Cortex of kidney (tissue), 1 donor: ENCODE measurements at places on chromosomes 5 and 9.

DNA sequence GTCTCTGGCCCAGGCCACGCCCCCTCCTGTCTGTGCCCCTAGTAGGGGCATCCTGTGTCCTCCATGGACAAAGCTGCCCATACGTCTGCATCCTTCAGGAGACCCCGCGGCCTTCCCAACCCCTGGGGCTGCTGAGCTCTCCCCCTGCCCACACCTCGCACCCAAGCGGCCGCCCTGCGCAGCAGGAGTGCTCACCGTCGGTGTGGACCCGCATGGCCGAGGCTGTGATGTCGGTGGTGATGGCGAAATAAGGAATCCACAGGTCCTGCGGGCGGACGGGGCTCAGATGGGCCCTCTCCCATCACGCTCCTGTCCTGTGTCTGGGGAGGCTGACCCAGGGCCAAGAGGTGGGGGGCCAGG, 4.8 kb upstream of the NSMF start:
- no peak for DNase-seq

DNA sequence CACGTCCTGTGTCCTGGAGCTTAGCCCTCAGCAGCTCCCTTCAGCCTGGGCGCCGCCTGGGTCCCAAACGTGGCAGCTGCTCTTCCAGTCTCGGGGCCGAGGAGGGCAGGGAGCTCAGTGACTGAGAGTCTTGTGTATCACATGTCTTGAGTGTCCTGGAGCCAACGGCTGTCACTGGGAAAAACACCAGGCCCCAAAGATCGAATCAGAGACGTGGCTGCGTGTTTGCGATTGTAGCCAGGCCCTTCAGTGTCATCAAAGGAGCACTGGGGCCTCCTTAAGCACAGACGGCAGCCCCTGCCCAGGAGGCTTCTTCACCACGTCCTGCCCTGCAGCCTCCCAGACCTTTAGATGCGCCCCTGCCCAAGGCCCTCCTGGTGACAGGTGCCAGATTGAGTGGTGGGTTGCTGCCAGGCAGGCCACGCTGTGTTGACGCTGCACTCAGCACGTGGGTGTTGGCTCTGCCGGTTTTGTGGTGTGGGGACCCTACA, 5.7 kb upstream of the EXOC3 start:
- DNase-seq, result no peak

DNA sequence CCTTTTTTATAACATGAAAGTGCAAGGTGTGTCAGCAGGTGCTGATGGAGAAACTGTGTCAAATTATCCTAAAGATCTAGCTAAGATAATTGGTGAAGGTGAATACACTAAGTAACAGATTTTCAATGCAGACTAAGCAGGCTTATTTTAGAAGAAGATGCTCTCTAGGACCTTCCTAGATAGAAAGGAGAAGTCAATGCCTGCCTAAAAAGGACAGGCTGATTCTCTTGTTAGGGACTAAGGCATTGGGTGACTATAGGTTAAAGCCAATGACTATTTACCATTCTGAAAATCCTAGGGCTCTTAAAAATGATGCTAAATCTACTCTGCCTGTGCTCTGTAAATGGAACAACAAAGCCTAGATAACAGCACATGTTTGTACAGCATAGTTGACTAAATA, 1682.4 kb downstream of the MAT2B start:
- no peak for DNase-seq

DNA sequence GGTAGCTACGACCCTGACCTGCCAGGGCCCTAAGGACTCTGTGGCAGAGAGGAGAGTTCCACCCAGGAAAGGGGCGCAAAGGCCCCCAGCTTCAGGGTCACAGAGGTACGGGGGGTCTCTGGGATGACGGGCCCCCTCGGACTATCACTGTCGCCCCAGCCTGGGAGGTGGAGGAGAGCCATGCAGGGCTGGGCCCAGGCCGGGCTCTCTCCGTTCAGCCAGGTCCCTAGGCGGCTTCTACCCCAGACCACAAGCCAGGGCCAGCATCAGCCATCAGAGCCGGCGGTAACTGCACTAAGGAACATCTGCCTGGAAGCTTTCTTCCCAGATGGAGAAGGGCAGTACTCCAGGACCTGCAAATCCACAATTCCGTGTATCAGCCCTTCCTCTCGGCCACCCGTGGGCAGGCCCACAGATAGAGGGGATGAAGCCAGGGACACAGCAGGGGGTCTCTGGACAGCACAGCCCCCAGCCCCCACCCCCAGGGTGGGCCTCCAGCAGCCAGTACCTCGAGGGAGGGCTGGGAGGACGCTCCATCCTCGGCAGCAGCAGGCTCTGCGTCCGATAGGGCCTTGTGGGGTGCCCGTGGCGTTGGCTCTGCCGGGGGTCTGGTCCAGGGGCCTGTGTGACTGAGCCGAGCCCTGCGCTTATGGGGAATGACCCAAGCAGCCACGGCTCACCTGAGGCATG, 38.4 kb downstream of the NACC2 start:
- DNase-seq, result no peak

- no peak for DNase-seq
Measured at GRCh38 chr5:43711496-43711895, 108.5 kb downstream of the NNT start.

DNA sequence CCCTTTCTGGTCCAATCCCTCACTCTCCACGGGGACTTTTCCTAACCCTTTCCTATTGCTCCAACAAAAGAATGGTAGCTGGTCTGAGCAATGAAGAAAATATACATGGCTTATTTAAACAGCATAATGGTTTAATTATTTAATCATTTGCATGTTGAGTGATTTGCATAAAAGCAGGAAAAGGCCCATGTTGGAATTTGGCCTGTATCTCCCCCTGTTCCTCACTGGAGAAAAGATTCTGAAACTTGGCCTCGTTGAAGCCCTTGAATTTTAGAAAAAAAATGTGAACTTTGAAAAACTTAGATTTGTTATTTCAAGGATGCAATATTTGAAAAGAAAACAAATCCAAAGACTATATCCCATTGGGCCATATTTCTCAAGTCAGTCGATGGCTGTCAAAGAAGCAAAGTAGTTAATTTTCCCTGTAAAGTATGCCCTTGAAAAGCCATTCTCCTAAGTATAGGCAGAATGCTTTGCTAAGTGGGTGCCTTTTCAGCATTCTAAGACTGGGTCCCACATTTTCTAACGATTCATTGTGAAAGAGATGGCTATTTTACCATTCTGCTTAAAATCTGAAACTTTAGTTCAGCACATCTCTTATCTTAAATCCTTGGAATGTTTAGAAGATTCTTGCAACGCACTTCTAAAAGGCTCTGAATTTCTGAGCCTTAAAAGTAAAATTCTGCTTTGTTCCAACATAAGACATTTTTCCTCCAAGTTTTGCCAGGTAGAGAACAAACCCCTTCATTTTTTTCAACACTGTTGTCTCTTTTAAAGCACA, 428.8 kb downstream of the ARHGEF28 start:
- DNase-seq, result no peak

GRCh38 chr5:11105696-11106095, 344.7 kb upstream of the DAP start:
- no peak for DNase-seq

- DNase-seq, result no peak
Measured at GRCh38 chr5:10151656-10152055, 98.0 kb downstream of the ATPSCKMT start.

DNA sequence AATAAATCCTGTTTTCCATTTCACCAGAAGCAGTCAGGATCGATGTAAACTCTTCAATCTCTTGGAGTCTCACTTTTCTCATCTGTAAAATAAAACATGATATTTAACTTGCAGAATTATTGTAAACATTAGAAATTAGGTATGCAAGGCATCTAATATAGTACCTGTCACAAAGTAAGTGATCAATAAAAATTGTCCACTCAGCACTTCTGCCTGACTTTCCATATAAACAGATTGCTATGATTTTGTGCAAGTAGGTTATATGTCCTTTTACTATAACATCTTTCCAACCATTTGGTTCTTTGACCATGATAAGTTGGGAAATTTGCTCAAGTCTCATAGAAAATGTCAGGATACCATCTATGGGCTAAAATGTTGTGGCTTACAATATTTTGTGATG, 148.8 kb upstream of the MTAP start:
- no peak for DNase-seq

DNA sequence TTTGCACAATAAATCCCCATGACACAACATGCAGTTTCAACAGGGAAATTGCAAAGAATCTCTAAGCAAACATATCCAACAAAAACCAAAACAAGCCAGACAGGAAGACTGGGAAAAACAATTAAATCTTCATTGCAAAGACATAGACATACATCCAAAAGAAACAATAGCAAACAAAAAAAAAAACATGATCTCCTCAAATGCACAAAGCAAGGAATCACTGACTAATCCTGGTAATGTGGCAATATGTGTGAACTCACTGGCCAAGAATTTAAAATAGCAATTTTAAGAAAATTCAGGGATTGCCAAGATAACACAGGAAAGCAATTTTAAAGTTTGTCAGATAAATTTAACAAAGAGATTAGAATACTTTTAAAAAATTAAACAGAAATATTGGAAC, 520.1 kb upstream of the SMC2 start:
- DNase-seq, result no peak

DNA sequence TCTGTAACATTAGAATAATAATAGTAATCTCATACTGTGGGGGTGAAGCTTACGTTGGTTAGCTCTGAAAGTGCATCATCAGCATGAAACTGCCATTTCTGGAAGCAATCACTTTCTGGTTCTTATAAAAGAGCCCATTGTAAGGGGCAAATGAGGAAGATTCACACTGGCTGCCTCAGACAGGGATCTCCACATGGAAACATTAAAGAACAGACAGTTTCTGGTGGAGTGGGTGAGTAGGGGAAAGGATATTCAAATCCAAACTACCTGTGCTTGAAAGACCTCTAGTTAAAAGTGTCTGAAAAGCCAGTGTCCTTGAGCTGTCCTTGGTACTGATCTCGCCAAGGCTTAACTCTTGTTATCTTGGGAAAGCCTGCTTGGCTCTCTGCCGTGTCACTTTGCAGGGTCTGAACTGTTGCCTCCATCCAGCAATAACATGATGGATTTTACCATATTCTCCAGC, 19.1 kb upstream of the SLC31A2 start:
- no peak for DNase-seq

- DNase-seq, result no peak
Measured at GRCh38 chr5:96649681-96650540, 12.3 kb upstream of the CAST start.

DNA sequence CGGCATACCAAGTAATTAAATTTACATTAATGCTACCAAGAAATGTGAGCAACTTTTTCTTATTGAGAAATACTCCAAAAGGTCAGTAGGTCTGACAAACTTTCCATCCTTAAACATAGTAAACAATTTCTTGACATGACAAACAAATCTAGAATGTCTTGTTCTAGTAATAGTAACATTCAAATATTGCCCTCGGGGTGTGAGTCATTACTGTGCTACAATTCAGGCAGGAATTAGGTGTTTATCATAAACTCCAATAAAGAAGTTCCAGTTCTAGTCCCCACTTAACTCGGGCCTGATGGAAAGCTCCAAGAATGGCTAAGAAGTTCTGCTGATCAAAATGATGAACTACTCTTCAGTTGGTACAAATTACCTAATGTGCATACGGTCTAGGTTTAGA, 235.6 kb upstream of the TUSC1 start:
- DNase-seq, result no peak

DNA sequence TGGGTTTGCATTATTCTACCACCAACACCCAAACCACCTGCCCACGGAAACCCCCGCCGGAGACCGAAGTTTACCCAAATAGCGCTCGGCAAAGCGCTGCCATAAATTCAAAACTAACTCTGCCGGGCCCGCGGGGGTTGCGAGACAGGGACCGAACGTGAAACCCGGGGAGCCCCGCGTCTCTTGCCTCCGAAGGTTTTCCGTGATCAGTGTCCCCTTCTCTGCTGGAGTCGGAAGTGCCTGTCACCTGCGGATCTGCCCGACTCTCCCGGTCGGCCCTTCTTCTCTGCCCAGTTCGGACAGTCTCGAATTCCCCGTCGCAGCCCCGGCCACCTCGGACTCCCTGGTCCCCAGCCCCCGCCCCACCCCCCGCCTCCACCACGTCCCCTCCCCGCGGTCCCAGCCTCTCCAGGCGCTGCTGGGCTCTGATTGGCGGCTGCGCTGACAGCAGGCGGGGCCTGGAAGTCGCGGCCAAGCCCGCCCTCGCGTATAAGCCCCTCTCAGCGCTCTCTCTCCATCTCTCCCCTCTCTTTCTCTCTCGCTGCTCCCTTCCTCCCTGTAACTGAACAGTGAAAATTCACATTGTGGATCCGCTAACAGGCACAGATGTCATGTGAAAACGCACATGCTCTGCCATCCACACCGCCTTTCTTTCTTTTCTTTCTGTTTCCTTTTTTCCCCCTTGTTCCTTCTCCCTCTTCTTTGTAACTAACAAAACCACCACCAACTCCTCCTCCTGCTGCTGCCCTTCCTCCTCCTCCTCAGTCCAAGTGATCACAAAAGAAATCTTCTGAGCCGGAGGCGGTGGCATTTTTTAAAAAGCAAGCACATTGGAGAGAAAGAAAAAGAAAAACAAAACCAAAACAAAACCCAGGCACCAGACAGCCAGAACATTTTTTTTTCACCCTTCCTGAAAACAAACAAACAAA, at the start of gene RORB:
RORB (plus strand) TSS at position 517 of the 929 bp plus-strand sequence. CDS start 642 bp downstream, outside the sequence.
- no peak for DNase-seq

DNA sequence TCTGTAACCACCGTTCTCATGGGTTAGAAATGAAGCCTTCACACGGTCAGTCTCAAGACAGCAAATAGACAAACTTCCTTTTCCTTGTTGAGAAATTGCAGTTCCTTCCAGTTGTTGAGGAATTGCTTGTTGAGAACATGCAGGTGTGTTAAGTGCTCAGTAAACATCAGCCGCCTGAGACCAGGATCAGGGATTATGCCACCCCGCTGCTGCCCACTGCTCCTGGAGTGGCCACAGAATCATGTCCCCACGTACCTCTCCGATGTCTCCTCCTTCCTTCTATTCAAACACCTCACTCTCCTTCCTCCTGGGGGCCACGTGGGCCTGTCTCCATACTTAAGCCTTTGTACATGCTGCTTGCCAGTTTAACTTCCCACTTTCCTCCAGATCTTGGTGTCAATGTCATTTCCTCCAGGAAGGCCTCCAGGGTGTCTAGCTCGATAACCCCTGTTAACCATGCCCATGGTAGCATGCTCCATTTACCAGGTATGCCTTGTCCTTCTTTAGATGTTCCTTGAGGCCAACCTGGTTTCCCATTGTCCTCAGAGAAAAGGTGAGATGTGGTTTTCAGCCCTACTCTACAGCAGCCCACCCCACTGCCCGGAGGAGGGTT, 33.8 kb upstream of the RPL26L1 start:
- DNase-seq, result no peak

GRCh38 chr9:69649566-69650250, 22.5 kb downstream of the APBA1 start:
- DNase-seq, result no peak

DNA sequence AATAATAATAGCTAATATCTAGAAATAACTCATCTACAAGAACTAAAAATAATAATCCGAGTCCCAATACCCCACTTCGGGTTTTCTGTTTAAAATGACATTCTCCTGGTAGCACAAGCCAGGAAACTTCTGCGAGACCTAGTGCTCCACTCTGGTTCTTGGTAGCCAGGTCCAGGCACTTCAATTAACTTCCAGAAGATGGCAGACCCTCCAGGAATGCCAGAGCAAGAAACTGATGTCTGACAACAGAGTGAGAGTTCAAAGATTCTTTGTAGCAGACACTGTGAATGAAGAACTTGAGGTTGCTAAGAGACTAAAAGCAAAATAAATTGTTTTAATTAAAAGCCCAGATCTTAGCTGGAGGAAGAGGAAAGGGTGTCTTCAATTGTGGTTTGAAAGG, 1963.3 kb upstream of the CDH9 start:
- DNase-seq, result no peak
